ENCODE measurements at places on chromosomes 12 and 14. TPM values are rescaled to one million over a fixed set of nuclear protein-coding genes. Genes with fewer than 3 reads are reported as not detected.

DNA sequence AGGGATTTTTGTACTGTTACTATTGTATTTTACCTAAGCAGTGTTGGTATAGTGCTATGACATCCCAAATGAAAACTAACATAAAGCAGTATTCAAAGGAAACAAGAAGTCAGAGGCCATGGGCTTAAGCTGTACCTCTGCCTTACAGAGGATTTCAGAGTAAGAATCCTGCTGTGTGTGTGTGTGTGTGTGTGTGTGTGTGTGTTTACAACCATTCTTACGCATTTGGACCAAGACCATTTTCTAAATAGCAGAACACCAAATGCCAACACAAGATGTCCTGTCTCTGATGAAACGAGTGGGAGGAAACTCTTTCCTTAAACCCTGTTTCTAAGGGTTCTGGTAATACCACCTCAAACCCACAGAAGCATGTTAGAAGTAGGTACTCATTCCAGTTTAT, 64.4 kb downstream of the PPP1R36 start:
- DNase-seq, result no peak

GRCh38 chr14:76742966-76743365, 18.3 kb upstream of the VASH1 start:
- no peak for DNase-seq

Gene KRT6C
- total RNA-seq, result not detected

DNA sequence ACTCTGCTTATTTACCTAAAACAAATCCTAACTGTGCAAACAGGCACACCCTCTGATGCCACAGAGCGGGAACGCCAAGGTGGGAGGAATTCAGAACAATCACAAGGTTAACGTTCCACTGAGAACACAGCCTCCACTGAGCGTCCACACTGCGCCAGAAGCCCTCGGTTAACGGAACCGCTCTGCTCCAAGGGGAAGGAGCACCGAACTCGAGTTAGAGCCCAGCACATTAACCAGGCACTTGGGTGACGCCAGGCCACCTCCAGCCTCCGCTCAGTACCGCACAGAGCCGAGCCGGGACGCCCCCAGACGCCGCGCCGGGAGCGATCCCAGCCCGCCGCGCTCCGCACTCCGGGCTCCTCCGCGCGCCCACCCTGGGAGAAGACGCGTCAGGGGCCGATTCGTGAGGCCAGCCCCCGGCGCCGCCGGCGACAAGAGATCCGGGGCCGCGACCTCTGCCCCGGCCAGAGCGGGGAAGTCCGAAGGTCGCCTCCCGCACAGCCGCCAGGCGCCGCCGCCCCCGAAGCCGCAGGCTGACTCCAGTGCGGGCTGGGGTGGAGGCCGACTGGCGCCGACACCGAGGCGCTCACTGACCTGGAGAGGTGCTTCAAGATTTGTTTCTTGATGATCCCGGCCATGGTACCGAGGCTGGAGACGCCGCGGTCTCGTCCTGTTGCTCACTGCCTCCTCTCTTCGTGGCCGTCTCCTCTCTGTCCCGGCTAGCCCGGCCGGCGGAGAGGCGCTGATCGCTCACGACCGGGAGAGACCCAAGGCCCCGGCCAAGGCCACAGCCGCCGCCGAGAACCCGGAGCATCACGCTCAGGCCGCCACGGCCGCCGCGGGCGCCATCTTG, 450 bp downstream of the BLTP3B start:
- DNase-seq, result no peak

DNA sequence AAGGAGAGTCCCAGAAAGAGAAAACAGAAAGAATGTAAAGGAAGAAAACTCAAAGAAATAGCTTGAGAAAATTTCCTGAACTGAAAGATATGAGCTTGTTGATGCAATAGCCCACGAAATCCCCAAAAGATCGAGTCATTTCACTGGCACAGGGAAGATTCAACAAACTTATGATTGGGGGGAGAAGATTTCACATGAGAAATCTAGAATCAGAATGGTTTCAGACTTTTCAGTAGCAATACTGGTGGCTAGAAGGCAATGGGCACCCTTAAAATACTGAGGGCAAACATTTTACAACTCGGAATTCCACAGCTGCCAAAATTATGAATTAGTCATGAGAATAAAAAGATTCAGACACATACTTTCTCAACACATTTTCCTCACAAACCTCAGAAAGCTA, 8.9 kb upstream of the KRT7 start:
- DNase-seq, result no peak

DNA sequence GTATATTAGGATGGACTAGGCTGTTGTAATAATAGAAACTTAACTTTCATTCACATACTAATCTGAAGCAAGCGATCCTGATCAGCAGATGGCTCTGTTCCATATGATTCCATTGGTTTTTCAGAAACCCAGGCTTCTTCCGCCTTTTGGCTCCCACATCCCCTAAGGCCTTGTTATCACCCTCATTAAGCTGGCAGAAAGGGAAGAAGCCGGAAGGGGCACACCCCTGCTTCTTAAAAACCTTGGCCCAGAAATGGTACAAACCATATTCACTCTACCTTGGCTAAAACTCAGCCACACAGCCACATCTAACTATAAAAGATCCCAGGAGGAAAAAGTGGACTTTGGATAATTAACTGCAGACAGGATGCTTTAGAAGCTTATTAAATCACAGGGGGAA, 329.2 kb downstream of the PCNX1 start:
- DNase-seq, result no peak

DNA sequence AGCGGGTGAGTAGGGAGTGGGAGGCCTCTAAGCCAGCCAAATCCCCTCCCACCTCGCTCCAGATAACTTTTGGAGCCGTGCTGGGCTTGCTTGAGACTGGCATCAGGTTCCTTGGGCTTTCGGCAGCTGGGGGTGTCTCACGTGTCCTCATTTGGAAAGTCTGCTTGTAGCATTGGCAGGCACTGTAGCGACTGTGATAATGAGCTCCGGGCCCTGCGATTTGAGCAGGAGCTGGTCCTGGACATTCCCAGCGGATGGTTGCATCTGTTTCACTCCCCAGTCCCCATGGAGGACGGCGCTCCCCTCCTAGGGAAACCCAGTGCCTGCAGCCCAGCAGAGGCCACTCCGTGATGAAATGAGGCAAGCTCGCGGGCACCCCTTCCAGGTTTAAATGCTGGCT, 49.4 kb downstream of the DGLUCY start:
- DNase-seq, result no peak

GRCh38 chr12:101414533-101415119, 7.1 kb upstream of the ARL1 start:
- DNase-seq, result no peak

Gene LTBP2
- total RNA-seq, result 104 TPM

Gene CLEC4D
- 0.56 TPM for total RNA-seq

Data from omental fat pad (tissue), 4 donors.